Stimulated activated CD4-positive, alpha-beta T cell treated with anti-CD3 and anti-CD28 coated beads, Interleukin-1b, Interleukin-23, amount 100 ng/mL, for 1 hour (primary cell): ENCODE measurements at places on chromosomes 11 and 22.

- no peak for DNase-seq
Measured at GRCh38 chr11:99366546-99366945, 345.8 kb downstream of the CNTN5 start.

GRCh38 chr11:128814856-128815705 lies 52.0 kb downstream of the KCNJ1 start:
- no peak for DNase-seq

- DNase-seq, result no peak
Measured at GRCh38 chr11:74683279-74683871, 47.9 kb downstream of the CHRDL2 start.

DNA sequence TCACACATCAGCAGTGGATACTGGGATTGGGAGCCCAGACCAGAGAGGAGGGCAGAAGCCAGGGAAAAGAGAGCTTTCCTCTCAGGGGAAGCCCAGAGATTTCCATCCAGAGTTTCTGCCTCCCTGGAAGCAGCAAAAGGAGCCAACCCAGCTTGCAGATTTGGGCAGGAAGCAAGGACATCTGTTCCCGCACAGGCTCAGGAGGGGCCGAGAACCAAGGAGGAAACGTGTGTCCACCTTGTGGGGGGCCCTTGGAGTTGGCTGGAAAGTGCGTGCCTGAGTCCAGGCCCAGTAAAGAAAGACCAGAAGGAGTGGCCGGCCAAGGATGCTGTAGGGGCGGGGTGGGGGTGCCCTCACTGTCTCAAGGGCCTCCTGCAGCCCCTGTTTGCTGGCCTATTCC lies 6.0 kb upstream of the NPTXR start:
- DNase-seq, result no peak
